Activated naive CD8-positive, alpha-beta T cell treated with anti-CD3 and anti-CD28 coated beads for 36 hours (primary cell): ENCODE measurements at places on chromosomes 7 and 10.

DNA sequence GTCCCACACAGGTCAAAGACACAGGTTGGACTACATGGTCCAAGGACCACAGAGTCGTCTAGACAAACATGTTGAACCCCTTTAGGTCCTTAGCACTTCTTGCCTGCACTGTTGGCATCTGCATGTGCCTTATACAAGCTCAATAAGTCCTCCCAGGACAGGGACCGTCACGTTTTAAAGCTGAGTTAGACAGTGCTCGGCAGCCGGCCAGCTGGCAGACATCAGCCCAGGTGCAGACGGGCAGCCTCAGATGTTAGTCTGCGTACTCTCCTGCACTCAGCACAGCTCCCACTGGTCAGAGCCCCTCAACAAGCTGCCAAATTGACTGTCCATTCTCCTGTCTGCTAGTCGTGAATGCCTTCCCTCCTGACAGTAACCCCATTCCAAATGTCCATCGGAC is 34.9 kb downstream of the PARP12 start:
- DNase-seq = no peak

DNA sequence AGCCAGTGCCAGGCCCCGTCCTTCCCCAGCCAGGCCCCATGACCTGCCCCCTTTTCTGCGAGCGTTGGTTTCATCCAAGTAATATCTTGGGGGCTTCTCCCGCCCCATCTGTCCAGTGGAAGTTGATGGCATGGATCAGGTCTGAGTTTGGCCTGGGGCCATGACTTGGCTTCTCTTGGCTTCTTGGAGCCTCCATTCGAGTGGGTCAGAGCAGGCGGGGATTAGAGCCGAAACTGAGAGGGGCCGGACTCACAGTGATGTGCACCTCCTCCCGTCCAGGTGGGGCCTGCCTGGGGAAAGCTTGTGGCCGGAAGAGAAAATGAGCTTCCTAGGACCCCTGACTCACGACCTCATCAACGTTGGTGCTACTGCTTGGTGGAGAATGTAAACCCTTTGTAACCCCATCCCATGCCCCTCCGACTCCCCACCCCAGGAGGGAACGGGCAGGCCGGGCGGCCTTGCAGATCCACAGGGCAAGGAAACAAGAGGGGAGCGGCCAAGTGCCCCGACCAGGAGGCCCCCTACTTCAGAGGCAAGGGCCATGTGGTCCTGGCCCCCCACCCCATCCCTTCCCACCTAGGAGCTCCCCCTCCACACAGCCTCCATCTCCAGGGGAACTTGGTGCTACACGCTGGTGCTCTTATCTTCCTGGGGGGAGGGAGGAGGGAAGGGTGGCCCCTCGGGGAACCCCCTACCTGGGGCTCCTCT is 15.1 kb upstream of the LIMK1 start:
- no peak for DNase-seq

DNA sequence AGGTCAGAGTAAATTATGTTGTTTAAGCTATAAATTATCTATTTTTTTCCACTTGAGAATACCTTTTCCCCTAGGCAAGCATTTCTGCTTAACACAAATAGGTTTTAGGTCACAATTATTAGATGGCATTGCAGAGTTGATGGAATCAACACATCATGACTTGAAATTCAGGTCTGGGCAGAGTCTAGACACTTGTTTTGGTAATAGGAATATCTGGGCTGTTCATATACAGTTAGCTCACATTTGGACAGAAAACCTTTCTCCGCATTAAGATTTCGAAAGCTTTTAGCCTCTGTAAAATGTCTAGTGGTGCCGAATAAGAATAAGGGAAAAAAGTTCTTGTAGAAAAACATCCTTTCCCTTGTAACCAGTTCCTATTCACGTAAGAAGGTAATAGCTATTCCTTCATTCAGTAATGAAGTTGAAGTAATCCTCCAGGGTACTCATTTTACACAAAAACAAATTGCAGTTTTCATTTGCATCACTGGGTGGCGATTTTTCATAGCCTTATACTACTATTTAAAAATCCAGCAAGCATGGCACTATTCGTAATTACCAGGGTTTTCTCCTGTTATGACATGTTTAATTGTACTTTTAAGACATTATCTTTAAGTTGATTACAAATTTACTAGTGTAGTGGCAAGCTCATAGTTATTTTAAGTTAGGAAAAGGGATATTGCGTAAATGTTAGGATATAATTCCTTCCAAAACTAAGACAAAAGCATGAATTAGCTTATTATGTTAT is 37.0 kb downstream of the RPA3 start:
- peak; percentile 13 for DNase-seq

DNA sequence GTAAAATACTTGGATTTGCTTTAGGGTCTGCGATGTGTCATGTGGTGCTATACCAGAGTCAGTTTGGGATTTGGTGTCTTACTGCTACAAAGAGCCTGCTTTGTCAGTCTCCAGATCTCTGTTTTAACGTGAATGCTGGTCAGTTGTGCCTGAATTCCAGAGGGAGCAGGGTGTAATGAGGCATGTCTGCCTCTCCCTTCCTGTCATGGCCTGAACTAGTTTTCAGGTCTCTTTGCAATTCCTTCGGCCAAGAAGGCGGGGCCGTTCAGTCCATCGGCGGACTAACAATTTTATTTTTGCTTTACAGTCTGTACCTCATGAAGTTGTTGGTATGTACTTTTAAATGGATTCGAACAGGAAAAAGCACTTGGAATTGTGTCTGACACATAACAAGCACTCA is 465.1 kb upstream of the ADARB2 start:
- DNase-seq = no peak

DNA sequence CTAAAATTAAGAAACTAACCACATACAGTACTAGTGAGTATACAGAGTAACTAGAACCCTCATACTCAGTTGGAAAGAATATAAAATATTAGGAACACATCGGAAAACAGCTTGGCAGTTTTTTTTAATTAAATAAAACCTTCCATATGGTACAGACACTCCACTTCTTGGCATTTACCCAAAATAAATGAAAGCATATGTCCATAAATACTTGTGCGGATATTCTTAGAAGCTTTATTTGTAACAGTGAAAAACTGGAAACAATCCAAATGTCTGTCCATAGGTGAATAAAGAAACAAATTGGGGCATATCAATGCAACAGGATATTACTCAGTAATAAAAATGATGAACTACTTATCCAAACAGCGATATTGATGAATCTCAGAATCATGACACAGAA is 410.0 kb downstream of the HTR7 start:
- no peak for DNase-seq

DNA sequence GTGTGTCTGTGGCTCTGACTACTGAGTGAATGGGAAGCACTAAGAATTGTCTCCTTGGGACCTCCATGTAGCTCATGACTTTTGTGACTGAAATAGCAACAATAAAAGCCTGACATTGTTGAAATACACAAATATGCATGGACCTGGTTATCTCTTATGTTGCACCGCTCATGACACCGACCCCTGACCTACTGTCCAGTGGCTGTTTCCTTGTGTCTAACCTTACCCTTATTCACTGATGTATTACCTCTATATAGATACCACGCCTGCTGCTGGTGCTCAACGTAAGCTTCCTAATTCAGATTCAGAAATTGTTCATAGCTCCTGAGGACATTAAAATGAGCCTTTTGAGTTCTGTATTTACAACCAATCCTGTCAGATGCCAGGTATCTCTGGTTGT is 243.4 kb upstream of the SEMA3C start:
- no peak for DNase-seq

- DNase-seq = no peak
These were observed 311.0 kb downstream of the PTPRN2 start for GRCh38 chr7:158276414-158277218.

GRCh38 chr7:158471716-158472115 is 115.9 kb downstream of the PTPRN2 start:
- DNase-seq = no peak

DNA sequence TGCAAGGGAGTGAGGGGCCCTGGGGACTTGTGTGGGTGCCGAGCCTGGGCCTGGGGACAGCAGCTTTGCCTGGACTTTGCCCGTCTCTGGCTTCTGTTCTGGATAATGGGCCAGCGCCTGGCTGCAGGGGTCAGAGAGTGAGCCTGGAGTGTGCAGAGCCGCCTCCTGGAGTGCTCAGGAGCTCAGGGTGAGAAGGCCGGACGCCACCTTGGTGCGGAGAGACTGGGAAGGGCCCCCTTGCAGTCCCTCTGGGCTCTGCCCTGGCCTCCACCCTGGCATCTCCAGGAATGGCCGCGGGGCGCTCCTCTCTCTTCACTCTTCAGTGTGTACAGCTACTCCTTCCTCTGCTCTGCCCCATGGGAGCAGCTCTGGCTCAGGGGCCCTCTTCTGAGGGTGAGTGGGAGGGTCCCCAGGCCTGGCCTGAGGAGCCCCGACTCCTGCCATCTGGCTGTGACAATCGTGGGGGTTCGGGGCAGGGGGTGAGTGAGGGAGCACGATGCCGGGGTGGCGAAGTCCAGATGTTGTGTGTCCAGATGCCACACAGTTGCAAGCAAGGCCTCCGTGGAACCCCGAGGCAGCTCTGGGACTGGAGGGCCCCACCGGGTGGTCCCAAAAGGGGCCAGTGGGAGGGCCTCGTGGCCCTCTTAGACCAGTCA is 187.1 kb downstream of the DNAJB6 start:
- DNase-seq = no peak

DNA sequence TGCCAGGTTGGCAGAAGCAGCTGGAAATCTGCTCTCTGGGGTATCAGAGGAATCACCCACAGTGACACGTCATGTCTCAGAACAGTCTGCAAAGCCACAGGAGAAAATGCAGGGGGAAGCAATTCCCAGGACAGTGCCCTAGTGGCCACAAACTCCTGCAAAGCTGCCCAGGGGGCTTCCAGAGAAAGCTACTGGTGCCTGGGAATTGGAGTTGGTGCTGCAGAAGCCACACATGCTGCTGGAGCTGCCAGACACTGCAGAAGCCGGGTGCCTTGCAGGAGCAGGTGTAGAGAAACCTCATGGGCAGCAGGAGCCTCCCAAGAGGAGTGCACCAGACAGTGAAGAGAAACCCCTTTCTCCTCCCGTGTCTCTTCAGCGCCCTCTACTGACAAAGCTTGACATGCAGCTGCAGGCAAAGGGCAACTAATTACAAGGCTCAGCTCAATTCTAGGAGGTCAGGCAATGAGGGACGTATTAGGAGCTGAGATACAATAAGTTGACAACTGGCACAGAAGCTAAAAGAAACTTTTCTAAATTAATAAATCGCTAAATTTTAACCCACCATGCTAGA is 30.2 kb upstream of the NUB1 start:
- peak; percentile 21 for DNase-seq

DNA sequence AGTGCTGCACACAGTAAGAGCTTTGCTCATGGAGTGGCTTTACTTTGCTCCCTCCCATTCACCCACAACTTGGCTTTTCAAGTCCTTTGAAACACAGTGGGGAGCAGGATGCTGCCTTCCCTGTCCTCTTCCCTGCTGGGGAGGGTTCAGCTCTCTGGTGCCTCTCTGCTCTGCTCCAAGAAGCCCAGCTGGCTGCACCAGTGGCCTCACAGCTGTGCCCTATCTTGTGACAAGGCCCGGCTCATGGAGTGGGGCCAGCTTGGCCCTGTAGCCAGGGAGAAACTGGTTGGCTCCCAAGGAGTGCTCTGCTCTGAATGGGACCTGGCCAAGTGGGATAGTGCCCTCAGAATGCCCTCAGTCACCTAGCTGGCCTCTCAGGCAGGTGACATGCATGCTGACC is 212.3 kb upstream of the ZMIZ1 start:
- DNase-seq = no peak

DNA sequence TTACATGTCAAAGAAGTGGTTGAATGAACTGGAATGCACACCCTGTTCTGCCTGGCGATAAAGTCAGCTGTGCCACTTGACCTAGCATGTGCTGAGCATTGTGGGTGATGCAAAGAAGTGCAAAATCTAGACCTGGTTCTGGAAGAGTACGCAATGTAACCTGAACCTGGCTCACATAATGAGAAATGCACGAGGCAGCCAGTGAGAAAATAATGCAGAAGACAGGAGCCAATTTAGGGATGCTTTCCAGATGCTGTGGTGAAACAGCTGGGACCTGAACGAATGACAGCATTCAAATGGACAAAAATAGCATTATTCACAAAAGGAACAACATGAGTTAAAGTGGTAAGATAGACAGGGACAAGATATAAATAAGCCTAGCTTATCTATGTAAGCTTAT is 402.6 kb downstream of the SORCS1 start:
- DNase-seq = no peak

- no peak for DNase-seq
These were observed 79.0 kb upstream of the SCIN start for GRCh38 chr7:12491526-12491925.

- no peak for DNase-seq
These were observed 26.9 kb upstream of the DNAAF5 start for GRCh38 chr7:699476-700170.
